ENCODE measurements at places on chromosomes 4 and X.

- DNase-seq, result no peak
These were observed 85.1 kb upstream of the SHOX start for GRCh38 chrX:545452-545885.

DNA sequence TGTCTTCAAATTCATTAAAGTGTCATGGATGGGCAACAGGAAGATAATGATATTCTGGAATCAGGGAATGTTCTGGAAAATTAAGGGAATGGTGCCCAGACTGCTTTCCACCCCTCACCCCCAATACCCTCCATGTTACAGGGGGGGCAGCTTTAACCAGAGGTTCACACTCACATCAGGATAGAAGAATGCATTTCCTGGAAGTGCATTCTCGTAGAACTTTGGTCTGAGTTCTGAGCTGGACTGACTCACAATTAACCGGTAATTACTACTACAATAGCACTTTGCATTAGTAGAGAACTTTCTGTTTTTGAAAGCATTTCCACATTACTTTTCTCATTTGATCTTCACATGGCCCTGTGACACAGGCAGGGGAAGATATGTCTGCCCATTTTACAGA lies 52.5 kb upstream of the SHISA3 start:
- no peak for DNase-seq

- no peak for DNase-seq
These were observed 837 bp downstream of the DCHS2 start for GRCh38 chr4:154490583-154491340.

- no peak for DNase-seq
These were observed 720.9 kb downstream of the FSTL5 start for GRCh38 chr4:161442921-161443320.

GRCh38 chr4:67704843-67705242 lies 3.9 kb upstream of the UBA6 start:
- no peak for DNase-seq

GRCh38 chrX:24301806-24302205 lies 12.1 kb downstream of the SUPT20HL2 start:
- no peak for DNase-seq

DNA sequence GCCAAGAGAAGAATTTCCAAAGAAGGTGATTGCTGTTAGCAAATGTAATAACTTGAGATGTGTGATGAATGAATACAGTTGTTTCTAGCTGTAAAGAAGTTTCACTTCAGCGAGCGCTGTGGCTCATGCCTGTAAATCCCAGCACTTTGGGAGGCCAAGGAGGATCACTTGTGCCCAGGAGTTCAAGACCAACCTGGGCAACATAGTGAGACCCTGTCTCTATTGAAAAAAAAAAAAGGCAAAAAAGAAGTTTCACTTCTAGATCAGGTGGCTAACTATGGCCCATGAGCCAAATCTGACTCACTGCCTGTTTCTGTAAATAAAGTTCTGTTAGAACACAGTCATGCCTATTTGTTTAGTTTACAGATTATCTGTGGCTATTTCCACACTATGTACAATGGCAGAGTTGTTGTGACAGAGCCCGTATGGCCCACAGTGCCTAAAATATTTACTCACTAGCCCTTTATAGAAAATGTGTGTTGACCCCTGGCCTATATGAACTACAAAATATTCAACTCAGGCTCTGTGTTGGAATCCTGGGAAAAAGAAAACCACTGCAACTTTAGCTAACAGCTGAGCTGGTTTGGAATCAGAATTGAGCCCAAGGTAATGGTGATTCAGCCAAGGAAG lies 54.1 kb upstream of the PRPS1 start:
- no peak for DNase-seq

GRCh38 chr4:181685911-181686310 lies 557.3 kb upstream of the TENM3 start:
- no peak for DNase-seq
